ENCODE measurements at places on chromosomes 2 and 18.

DNA sequence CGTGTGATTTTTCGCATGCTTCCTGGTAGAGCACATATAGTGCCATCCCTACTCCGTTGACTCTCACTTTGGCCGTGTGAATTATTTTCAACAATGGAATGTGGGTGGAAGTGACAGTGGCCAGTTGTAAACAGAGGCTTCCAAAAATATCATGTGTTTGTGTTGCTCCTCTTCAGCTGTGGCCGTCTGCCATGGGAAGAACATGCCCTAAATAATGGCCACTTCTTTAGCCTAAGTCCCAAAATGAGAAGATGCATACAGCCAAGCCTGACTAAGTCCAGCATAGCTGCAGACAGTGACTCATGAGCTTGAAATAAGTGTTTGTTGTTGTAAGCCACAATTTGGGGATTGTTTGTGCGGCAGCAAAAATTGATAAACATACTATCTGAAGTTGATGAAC lies 8.9 kb upstream of the GALNT1 start:
- no peak for DNase-seq
- no peak overlapping the region for H3K4me3 ChIP-seq
- H3K27ac ChIP-seq: no peak overlapping the region
- H3K36me3 ChIP-seq: no peaks in the 10 kb centered on the region
- H3K27me3 ChIP-seq: no peaks in the 10 kb centered on the region

DNA sequence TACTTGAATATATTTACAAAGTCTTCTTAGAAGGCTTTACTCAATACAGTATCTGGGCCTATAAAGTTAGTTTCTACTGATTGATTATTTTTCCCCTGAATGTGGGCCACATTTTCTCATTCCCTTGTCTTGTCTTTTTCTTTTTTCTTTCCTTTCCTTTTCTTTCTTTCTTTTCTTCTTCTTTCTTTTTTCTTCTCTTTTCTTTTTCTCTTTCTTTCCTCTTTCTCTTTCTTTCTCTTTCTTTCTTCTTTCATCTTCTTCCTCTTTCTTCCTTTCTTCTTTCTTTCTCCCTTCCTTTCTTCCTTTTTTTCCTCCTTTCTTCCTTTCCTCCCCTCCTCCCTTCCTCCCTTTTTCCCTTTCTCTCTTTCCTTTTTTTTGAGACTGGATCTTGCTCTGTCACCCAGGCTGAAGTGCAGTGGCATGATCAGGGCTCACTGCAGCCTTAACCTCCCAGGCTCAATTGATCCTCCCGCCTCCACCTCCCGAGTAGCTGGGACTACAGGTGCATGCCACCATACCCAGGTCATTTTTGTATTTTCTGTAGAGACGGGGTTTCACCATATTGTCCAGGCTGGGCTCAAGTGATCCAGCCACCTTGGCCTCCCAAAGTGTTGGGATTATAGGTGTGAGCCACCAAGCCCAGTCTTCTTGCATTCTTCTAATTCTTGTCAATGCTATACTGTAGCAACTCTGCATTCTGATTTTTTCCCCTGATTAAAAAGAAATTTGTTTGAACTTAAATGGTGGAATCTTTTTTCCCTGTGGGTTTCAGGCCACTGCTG lies 133.1 kb upstream of the FBXO11 start:
- no peaks in the 10 kb centered on the region for H3K4me1 ChIP-seq
- no peaks in the 10 kb centered on the region for H3K36me3 ChIP-seq
- H3K27me3 ChIP-seq: no peaks in the 10 kb centered on the region
- H3K27ac ChIP-seq: no peak overlapping the region
- no peak for DNase-seq

- no peaks in the 10 kb centered on the region for H3K36me3 ChIP-seq
- H3K4me3 ChIP-seq: no peak overlapping the region
- DNase-seq: no peak
- no peaks in the 10 kb centered on the region for H3K4me1 ChIP-seq
- no peaks in the 10 kb centered on the region for H3K27me3 ChIP-seq
Observed at GRCh38 chr2:98433363-98433964, 11.2 kb upstream of the INPP4A start.

DNA sequence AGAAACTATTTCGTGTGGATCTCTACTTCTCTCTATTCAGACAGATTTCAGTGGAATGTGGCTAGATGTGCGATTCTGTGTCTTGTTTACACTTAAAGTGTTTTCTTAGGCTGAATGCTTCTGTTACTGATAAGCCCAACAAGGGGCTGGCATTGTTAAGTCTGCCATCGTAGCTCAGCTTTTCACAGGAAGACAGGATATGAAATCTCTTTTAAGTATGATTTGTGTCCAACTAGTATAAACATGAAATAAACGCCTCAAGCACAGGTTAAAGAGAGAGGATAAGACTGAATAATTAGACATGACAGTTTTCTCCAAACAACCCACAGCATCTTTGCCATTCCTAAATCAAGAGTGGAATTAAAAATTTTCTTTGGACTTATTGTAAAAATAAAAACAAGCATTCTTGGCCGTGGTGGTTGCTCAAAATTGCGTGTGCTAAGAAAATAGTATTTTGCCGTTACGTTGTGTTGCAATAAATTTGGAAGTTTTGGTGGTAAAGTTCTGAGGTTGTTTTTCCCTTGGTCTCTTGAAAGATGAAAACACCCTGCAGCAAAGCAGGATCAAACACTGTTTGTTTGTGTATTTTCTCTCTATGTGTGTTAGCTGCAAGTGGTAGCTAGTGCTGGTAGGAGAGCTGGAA lies 1.0 kb downstream of the VIT start:
- H3K4me3 ChIP-seq: no peak overlapping the region
- no peaks in the 10 kb centered on the region for H3K36me3 ChIP-seq
- no peaks in the 10 kb centered on the region for H3K4me1 ChIP-seq
- no peaks in the 10 kb centered on the region for H3K27me3 ChIP-seq
- no peak overlapping the region for H3K27ac ChIP-seq

DNA sequence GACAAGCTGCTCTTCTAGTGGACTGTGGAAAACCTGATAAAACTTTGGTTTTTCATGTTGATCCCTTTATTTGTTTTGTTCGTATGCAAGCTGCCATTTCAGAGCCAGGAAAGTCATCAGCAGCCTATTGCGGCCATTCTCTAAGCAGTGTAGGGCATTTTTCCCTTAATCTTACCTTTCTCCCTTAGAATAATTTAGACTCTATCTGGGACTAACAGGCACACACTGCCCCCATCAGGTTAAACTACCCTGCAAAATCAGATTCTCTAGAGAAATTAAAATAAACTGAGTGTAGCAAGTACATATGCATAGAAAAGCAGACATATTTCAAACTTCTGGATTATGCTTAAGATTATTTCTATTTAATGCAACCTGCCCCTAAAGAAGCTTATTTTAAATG lies 347.5 kb downstream of the METTL4 start:
- H3K4me1 ChIP-seq: no peaks in the 10 kb centered on the region
- peak; percentile 9 for DNase-seq
- H3K27ac ChIP-seq: no peak overlapping the region
- H3K4me3 ChIP-seq: no peak overlapping the region

- DNase-seq: no peak
- H3K36me3 ChIP-seq: no peaks in the 10 kb centered on the region
- H3K4me1 ChIP-seq: no peaks in the 10 kb centered on the region
- H3K27me3 ChIP-seq: peaks cover 4% of the 10 kb centered on the region
- H3K4me3 ChIP-seq: no peak overlapping the region
- H3K27ac ChIP-seq: no peak overlapping the region
Observed at GRCh38 chr2:46655551-46656436, 176.4 kb downstream of the TMEM247 start.

- no peak overlapping the region for H3K4me3 ChIP-seq
- H3K27me3 ChIP-seq: peaks cover 22% of the 10 kb centered on the region
- no peak for DNase-seq
- peaks cover 2% of the 10 kb centered on the region for H3K4me1 ChIP-seq
Observed at GRCh38 chr2:44844651-44845270, 96.7 kb upstream of the SIX3 start.

- no peak overlapping the region for H3K4me3 ChIP-seq
- DNase-seq: no peak
- H3K27me3 ChIP-seq: no peaks in the 10 kb centered on the region
- no peak overlapping the region for H3K27ac ChIP-seq
- no peaks in the 10 kb centered on the region for H3K36me3 ChIP-seq
- H3K4me1 ChIP-seq: peaks cover 19% of the 10 kb centered on the region
Observed at GRCh38 chr2:8391126-8391525, 290.7 kb upstream of the ID2 start.

GRCh38 chr2:200314976-200315567 lies 8.6 kb downstream of the SPATS2L start:
- H3K36me3 ChIP-seq: no peaks in the 10 kb centered on the region
- H3K4me3 ChIP-seq: no peak overlapping the region
- no peak for DNase-seq
- H3K4me1 ChIP-seq: peaks cover 22% of the 10 kb centered on the region
- H3K27ac ChIP-seq: no peak overlapping the region

GRCh38 chr2:19471491-19471890 lies 113.1 kb upstream of the OSR1 start:
- H3K27ac ChIP-seq: no peak overlapping the region
- no peak overlapping the region for H3K4me3 ChIP-seq
- H3K36me3 ChIP-seq: no peaks in the 10 kb centered on the region
- H3K4me1 ChIP-seq: no peaks in the 10 kb centered on the region

DNA sequence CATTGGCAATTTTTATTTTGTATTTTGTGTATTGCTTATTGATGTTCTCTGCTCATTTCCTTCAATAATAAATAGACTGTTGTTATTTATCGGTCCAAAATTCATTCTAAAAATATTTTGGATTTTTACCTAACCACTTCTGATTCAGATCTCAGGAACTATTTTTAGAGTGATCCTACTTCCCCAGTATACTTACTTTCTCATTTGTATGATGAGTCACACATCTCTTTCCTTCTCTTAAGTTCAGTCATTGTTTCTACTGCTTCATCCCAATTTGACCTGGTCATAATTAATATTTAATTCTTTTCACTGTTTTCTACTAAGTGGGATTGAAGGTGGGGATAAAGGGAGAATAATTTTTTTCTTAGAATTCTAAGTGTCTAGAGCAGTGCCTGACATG lies 75.1 kb downstream of the AGPS start:
- H3K27me3 ChIP-seq: no peaks in the 10 kb centered on the region
- peaks cover 25% of the 10 kb centered on the region for H3K36me3 ChIP-seq
- H3K4me3 ChIP-seq: no peak overlapping the region
- DNase-seq: no peak

- no peak for DNase-seq
- no peak overlapping the region for H3K27ac ChIP-seq
- H3K27me3 ChIP-seq: no peaks in the 10 kb centered on the region
- H3K4me3 ChIP-seq: no peak overlapping the region
- no peaks in the 10 kb centered on the region for H3K4me1 ChIP-seq
Observed at GRCh38 chr2:23769364-23769763, 157.6 kb downstream of the ATAD2B start.

DNA sequence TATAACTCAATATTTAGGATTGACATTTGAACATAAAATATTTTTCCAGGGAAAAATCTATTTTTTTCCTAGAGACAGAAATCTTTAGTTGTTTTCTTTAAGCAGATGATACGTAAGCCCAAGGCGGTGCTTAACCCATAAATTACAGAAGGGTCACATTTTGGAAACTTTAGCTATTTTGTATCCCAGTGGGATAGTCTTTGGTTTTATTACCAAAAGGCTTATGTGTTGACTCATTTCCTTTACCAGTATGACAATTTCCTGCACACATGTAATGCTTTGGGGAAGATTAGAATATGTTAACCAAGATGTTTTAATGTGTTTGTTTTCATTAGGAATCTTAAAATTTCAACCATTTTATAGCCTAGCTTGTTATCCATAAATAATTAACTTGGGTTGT lies 24.8 kb downstream of the DYNC1I2 start:
- no peak overlapping the region for H3K4me3 ChIP-seq
- H3K27ac ChIP-seq: no peak overlapping the region
- H3K27me3 ChIP-seq: no peaks in the 10 kb centered on the region
- DNase-seq: no peak

DNA sequence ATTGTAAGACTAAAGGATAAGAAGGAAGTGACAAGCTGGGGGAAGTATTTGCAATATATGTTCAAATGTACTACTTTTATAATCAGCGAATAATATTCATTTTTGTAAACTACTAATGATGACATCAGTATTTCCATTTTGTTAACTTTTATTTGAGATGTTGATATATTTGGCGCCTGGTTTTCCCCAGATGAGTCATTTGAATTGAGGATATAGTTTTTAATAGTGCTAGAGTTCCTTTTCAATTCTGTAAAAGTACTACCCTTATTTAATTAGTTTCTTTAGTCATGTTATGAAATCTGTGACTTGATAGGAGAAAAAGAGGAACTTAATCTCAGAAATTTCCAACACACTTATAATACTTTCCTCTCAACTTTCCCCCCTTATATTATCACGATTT lies 495.3 kb downstream of the IRS1 start:
- H3K27me3 ChIP-seq: no peaks in the 10 kb centered on the region
- H3K4me1 ChIP-seq: no peaks in the 10 kb centered on the region
- H3K27ac ChIP-seq: no peak overlapping the region
- no peaks in the 10 kb centered on the region for H3K36me3 ChIP-seq
- no peak for DNase-seq

DNA sequence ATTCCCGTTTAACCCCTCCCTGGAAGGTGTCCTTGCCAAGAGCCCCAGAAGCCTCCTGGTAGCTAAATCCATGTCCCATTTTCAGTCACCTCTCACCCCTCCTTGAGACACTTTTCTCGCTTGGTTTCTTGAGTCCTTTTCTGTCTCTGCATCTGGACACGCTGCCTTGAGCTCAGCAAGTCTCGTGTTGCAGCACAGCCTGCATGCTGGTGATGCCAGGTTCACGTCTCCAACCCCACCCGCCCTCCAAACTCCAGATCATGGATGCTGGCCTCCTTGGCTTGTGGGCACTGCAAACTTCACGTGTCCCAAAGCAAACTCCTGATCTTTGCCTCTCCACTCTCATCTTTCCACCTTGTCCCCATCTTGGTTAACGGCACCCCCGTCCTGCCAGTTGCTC lies 39.3 kb downstream of the CENPO start:
- H3K4me3 ChIP-seq: no peak overlapping the region
- H3K36me3 ChIP-seq: peaks cover 27% of the 10 kb centered on the region
- no peaks in the 10 kb centered on the region for H3K27me3 ChIP-seq
- H3K4me1 ChIP-seq: peaks cover 8% of the 10 kb centered on the region
- H3K27ac ChIP-seq: no peak overlapping the region

- H3K4me3 ChIP-seq: no peak overlapping the region
- no peaks in the 10 kb centered on the region for H3K4me1 ChIP-seq
- no peaks in the 10 kb centered on the region for H3K36me3 ChIP-seq
Observed at GRCh38 chr2:19043893-19044292, 314.5 kb downstream of the OSR1 start.
